Smooth muscle cell of trachea (primary cell): ENCODE measurements at places on chromosomes 1 and 21. TPM values are rescaled to one million over a fixed set of nuclear protein-coding genes. Genes with fewer than 3 reads are reported as not detected.

The HFM1 gene
- 0.17 and 0.73 TPM in 2 replicates for total RNA-seq

The RHOU gene
- 0.73 and 0.99 TPM in 2 replicates for total RNA-seq

The TFAP2E gene
- 0.33 and 0.44 TPM in 2 replicates for total RNA-seq

The KIAA0040 gene
- under 0.01 and 0.17 TPM in 2 replicates for total RNA-seq

The TRAF3IP3 gene
- total RNA-seq, result not detected in 2 replicates

The IRF6 gene
- total RNA-seq, result 1.8 and 3.6 TPM in 2 replicates

The TSPEAR gene
- total RNA-seq, result not detected in 2 replicates

The INAVA gene
- not detected in 2 replicates for total RNA-seq

The USP1 gene
- 9.9 and 34.9 TPM in 2 replicates for total RNA-seq

The SPRR2B gene
- total RNA-seq, result not detected in 2 replicates

The NCF2 gene
- total RNA-seq, result 0.15 and 0.50 TPM in 2 replicates

The RASAL2 gene
- total RNA-seq, result 18.9 and 22.7 TPM in 2 replicates
